Aorta (tissue), 5 donors: ENCODE measurements at places on chromosomes 4 and X. TPM values are rescaled to one million over a fixed set of nuclear protein-coding genes. Genes with fewer than 3 reads are reported as not detected.

The AKAP4 gene
- total RNA-seq: not detected

The VBP1 gene
- total RNA-seq: 31.3 TPM

The TBC1D14 gene
- 33.8 TPM for total RNA-seq

The IL9R gene
- total RNA-seq: 0.30 TPM

The G3BP2 gene
- 99.7 TPM for total RNA-seq

The TBX22 gene
- not detected for total RNA-seq

DNA sequence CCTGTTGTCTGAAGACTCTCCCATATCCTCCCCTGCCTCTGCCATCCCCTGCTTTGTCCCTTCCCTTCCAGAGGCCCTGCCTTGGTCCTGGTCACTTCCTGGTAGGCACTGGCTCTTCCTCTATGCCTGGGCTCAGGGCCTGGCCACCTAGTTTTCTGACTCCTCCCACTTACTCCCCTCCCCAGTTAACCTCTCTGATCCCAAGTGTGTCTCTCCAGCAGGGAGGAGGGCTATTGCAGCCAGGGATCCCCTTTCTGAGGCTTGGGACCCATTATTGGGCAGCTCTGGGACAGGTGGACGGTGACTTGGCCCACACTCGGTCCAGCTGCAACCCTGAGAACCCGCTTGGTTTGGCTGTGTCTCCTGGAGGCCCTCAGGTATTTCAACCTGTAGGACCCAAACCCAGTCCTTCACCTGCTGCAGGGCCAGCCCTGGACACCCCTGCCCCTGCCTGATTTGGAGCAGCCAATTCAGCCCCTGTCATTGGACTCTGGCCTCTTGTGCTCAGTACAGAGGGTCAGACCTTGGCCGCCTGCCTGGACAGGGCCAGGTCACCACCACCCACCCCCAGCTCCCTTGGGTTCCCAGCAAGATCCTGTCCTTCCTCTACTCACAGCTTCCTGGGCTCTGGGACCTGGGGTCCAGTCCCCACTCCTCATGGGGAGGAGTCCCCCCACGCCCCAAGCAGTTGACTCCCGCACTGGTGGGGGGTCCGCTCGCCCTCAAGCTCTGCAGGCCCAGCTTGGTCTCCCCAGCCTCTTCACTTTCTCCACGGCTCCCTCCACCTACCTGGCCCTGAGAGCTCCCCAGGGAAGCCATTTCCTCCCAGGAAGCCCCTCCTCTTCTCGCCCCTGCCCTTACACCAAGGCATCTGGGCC lies 1.1 kb upstream of the SH3BP2 start:
- no peak overlapping the region for H3K27ac ChIP-seq
- no peak overlapping the region for H3K4me3 ChIP-seq
- H3K36me3 ChIP-seq: no peaks in the 10 kb centered on the region
- peak; percentile 46 for DNase-seq
- no peaks in the 10 kb centered on the region for H3K27me3 ChIP-seq

GRCh38 chr4:85676050-85676425 lies 201.1 kb downstream of the ARHGAP24 start:
- DNase-seq: no peak
- no peaks in the 10 kb centered on the region for H3K27me3 ChIP-seq
- H3K27ac ChIP-seq: no peak overlapping the region
- H3K4me3 ChIP-seq: no peak overlapping the region
- H3K4me1 ChIP-seq: no peaks in the 10 kb centered on the region

DNA sequence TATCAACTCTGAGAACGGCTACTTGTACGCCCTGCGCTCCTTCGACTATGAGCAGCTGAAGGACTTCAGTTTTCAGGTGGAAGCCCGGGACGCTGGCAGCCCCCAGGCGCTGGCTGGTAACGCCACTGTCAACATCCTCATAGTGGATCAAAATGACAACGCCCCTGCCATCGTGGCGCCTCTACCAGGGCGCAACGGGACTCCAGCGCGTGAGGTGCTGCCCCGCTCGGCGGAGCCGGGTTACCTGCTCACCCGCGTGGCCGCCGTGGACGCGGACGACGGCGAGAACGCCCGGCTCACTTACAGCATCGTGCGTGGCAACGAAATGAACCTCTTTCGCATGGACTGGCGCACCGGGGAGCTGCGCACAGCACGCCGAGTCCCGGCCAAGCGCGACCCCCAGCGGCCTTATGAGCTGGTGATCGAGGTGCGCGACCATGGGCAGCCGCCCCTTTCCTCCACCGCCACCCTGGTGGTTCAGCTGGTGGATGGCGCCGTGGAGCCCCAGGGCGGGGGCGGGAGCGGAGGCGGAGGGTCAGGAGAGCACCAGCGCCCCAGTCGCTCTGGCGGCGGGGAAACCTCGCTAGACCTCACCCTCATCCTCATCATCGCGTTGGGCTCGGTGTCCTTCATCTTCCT lies 2.7 kb downstream of the PCDH10 start:
- DNase-seq: peak; percentile 81
- no peaks in the 10 kb centered on the region for H3K4me1 ChIP-seq
- peak overlapping the region; percentile 58 for H3K4me3 ChIP-seq
- H3K27ac ChIP-seq: peak overlapping the region; percentile 23
- H3K36me3 ChIP-seq: no peaks in the 10 kb centered on the region

GRCh38 chr4:98539741-98540140 lies 118.7 kb downstream of the TSPAN5 start:
- DNase-seq: no peak
- H3K27me3 ChIP-seq: no peaks in the 10 kb centered on the region
- H3K36me3 ChIP-seq: no peaks in the 10 kb centered on the region
- no peak overlapping the region for H3K4me3 ChIP-seq
- H3K27ac ChIP-seq: no peak overlapping the region
- H3K4me1 ChIP-seq: no peaks in the 10 kb centered on the region

DNA sequence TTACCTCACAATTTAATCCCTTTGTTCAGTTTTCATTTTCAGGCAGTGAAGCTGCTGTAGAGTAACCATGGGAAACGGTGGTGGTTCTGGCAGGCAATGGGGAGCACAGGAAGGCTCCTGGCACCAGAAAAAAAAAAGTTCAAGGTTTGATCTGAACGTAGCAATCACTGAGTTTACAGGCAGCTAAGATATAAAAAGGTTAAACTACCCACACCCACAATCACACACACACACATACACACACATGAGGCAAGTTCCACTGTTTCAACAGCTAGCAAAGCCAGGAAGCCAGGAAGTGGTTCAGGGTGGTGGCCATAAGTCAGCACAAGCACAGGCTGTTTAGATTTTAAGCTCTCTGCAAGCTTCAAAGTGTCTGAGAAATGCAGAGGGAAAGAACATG lies at the start of gene SULT1B1:
SULT1B1 (minus strand) TSS at position 166 of the 400 bp plus-strand sequence. CDS start 5,403 bp downstream, outside the sequence.
- peak; percentile 45 for DNase-seq
- no peaks in the 10 kb centered on the region for H3K27me3 ChIP-seq
- no peak within 1 kb of the TSS for H3K27ac ChIP-seq
- H3K4me1 ChIP-seq: no peaks in the 10 kb centered on the region
- no peaks in the 10 kb centered on the region for H3K36me3 ChIP-seq

- H3K4me3 ChIP-seq: no peak overlapping the region
- H3K4me1 ChIP-seq: no peaks in the 10 kb centered on the region
- no peaks in the 10 kb centered on the region for H3K27me3 ChIP-seq
- DNase-seq: no peak
- no peaks in the 10 kb centered on the region for H3K36me3 ChIP-seq
These were observed 81.6 kb upstream of the MED14 start for GRCh38 chrX:40816906-40817305.

- no peaks in the 10 kb centered on the region for H3K4me1 ChIP-seq
- no peaks in the 10 kb centered on the region for H3K27me3 ChIP-seq
- DNase-seq: no peak
- no peak overlapping the region for H3K4me3 ChIP-seq
These were observed 79.9 kb downstream of the SLC7A11 start for GRCh38 chr4:138162259-138162658.

GRCh38 chr4:144595681-144596080 lies 50.3 kb upstream of the HHIP start:
- H3K4me1 ChIP-seq: no peaks in the 10 kb centered on the region
- H3K27ac ChIP-seq: no peak overlapping the region
- H3K4me3 ChIP-seq: no peak overlapping the region
- H3K36me3 ChIP-seq: no peaks in the 10 kb centered on the region
- DNase-seq: no peak
- no peaks in the 10 kb centered on the region for H3K27me3 ChIP-seq

- no peaks in the 10 kb centered on the region for H3K27me3 ChIP-seq
- H3K36me3 ChIP-seq: no peaks in the 10 kb centered on the region
- no peak overlapping the region for H3K4me3 ChIP-seq
- no peak for DNase-seq
These were observed 11.7 kb downstream of the OTUD5 start for GRCh38 chrX:48945517-48946348.

GRCh38 chrX:6986915-6987314 lies 160.6 kb upstream of the STS start:
- no peaks in the 10 kb centered on the region for H3K4me1 ChIP-seq
- H3K27me3 ChIP-seq: no peaks in the 10 kb centered on the region
- H3K27ac ChIP-seq: no peak overlapping the region
- no peak overlapping the region for H3K4me3 ChIP-seq
- H3K36me3 ChIP-seq: no peaks in the 10 kb centered on the region
- DNase-seq: no peak

DNA sequence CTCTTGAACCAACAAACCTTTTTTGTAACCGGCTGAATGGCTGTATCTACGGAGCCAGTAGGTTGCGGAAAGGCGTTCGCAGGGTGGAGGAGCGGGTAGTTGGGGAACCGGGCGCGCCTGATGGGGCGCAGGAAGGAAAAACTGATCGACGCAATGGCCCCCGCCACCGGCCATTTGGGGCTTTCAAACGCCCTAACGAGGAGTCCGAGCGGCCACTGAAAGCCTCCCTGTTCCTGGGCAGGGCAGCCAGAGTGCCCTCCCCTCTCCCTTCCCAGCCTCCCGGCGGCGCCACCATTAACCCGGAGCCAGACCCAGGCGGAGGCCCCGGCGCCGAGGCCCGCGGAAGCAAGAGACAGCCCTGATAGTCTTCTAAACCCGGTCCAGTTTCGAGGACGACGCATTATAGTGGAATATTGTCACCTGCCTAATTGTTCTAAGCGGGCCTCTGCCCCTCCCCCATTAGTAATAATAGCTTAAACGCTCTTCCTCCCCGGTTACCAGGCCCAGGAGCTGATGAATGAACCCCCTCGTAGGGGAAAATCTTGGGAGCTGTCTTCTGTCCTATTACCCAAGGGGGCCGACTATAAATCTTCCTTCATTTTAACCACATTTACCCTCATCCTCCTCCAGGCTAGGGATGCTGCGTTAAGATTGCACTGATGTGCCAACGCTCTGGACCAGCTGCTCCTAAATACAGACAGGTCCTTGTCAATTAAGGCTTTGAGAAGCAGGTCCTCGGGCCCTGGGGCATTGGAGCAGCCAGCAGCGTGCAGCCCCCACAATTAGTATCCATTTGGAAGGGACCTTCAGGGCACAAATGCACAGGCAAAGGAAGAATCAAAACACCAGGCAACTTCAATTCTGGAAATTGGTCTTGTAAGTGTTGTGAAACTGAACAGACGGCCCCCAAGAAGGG lies 61.6 kb upstream of the TMEM33 start:
- H3K4me1 ChIP-seq: no peaks in the 10 kb centered on the region
- H3K4me3 ChIP-seq: no peak overlapping the region
- no peak overlapping the region for H3K27ac ChIP-seq
- H3K27me3 ChIP-seq: no peaks in the 10 kb centered on the region
- H3K36me3 ChIP-seq: no peaks in the 10 kb centered on the region

DNA sequence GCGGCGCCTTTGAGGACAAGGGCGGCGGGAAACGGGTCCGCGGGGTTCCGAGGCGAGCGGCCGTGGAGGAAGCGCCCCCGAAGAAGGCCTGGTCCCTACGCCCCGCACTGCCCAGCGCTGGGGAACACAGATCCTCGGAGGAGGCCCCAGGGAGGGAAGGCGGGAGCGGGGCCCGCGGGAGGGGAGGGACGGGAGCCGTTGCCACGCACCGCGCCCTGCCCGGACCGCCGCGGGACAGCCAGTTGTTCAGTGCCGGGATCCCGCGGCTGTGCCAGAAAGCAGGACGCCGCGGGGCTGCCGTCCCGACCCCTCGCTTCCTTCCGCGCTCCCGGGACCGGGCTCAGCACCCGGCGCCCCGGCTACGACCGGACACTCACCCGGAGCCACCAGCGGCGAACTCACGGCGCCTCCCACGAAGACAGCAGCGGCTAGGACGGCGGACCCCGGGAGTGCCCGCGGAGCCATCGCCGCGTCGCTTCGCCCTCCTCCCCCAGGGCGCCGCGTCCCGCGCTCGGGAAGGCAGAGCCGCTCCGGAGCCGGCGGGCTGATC lies 278 bp downstream of the RELL1 start:
- peak; percentile 88 for DNase-seq
- no peaks in the 10 kb centered on the region for H3K27me3 ChIP-seq
- peaks cover 3% of the 10 kb centered on the region for H3K4me1 ChIP-seq
- H3K4me3 ChIP-seq: peak overlapping the region; percentile 44

DNA sequence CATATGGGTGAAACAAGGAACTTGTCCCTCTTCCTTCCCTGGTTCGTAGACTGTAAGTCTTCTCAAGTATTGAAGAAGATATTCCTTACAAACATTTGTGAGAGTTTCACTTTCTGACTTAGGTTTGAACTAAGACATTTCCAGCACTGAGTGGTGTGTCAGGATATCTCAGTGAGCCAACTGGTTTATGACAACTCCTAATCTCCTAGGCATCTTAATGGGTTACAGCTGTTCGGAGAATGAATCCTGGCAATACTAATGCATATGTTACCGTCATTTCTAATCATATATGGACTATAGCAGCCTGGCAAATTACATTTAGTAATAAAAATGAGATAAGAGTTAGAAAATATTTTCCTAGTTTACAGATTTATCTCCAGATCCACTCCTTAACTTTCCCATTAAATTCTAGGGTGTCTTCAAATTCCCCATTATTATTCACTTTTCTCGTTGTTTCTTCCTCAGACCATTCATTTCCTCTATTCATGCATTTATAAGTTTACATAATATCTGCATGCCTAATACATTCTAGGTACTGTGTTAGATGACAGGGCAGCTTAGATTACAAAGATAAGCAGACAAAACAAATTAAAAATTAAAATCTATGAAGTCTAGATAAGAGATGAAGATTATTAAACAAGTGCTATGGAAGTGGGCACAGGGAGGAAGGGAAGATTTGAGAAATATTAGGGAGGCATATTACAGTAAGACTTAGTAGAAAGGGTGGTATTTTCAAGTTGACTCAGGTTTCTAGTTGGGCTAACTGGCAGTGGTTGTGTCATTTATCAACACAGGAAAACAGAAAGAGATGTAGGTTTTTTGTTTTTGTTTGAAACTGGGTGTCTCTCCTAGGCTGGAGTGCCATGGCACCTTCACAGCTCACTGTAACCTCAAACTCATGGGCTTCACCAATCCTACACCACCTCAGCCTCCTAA lies 173.9 kb downstream of the WDFY3 start:
- DNase-seq: no peak
- no peaks in the 10 kb centered on the region for H3K27me3 ChIP-seq
- no peak overlapping the region for H3K4me3 ChIP-seq
- H3K27ac ChIP-seq: no peak overlapping the region
- H3K4me1 ChIP-seq: no peaks in the 10 kb centered on the region

GRCh38 chrX:40872351-40872750 lies 137.0 kb upstream of the MED14 start:
- H3K36me3 ChIP-seq: no peaks in the 10 kb centered on the region
- no peaks in the 10 kb centered on the region for H3K27me3 ChIP-seq
- H3K27ac ChIP-seq: no peak overlapping the region
- H3K4me3 ChIP-seq: no peak overlapping the region

DNA sequence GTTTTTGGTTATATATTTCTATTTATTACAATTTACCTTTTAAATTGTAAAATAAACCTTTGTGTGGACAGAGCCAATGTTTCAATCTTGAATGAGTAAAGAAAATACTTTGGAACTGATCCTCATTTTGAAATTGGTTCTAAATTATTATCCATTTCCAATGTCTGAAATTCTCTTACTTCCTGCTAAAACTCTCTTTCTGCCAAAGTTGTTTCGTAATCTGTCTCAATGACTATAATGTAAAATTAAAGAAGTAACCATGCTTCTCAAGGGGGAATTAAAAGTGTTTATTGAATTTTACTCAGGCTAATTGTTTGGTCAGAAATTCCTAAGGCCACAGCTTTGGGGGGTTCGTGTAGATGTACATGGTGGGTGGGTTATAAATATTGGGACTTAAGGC lies 34.8 kb downstream of the YIPF6 start:
- no peaks in the 10 kb centered on the region for H3K4me1 ChIP-seq
- no peaks in the 10 kb centered on the region for H3K27me3 ChIP-seq
- no peak for DNase-seq
- H3K27ac ChIP-seq: no peak overlapping the region
